ENCODE measurements at places on chromosomes 16 and 17.

DNA sequence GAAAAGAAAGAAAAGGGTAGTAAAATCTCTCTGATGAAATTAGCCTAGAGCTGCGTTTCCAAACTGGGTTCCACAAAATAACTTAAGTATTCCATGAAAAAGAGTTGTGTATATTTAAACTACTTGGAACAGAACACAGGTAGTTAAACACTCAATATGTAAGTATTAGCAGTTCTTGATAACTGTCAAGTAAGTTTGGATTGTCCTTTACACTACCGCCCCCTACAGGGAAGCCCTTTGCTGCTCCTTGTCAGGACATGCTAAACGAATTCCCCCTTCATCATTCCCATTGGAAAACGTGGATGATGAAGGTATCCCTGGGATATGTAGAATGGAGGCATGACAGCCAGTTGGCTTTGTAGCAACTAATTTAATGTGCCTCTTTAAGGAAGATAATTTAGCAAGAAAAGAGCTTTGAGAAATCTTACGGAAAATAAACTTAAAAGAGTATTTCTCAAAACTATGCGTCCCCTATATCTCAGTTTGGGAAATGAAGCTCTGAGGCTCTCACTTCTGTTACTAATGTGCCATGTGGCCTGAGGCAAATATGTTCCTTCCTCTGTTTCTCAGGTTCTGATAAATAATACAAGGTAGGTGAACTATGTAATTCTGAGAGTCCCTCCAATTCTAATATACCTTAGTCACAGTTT is 18.8 kb downstream of the NCBP3 start:
- DNase-seq = no peak

GRCh38 chr17:35176897-35177296 is 17.3 kb downstream of the SLC35G3 start:
- DNase-seq = no peak

- DNase-seq = no peak
Measured at GRCh38 chr17:75065562-75066151, 18.6 kb downstream of the KCTD2 start.

GRCh38 chr17:14123619-14124278 is 54.4 kb downstream of the COX10 start:
- DNase-seq = no peak

- no peak for DNase-seq
Measured at GRCh38 chr17:47744168-47745036, 11.4 kb downstream of the TBX21 start.

GRCh38 chr17:55086635-55087058 is 118.1 kb downstream of the STXBP4 start:
- peak; percentile 68 for DNase-seq

- DNase-seq = no peak
Measured at GRCh38 chr17:13351046-13351445, 250.7 kb downstream of the HS3ST3A1 start.

GRCh38 chr17:10109146-10109545 is 89.3 kb downstream of the GAS7 start:
- no peak for DNase-seq

DNA sequence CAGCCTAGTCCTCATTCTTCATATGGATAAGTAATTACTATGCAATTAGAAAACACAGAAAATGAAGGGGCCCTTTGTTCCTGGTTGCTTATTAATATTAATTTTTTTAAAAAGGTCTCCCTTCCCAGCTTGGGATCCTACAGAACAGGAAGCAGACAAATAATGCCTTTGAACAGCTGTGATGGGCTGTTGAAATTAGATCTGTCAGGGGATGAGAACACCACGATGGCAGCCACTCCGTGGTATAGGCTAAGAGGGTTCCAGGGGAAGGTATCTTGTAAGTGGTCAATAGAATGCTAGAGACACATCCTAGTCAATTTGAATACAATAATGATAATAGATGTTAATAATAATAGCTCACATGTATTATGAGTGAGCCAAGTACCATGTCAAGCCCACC is 83.1 kb downstream of the CCDC182 start:
- no peak for DNase-seq

- DNase-seq = no peak
Measured at GRCh38 chr17:39643271-39643670, 6.3 kb downstream of the STARD3 start.

DNA sequence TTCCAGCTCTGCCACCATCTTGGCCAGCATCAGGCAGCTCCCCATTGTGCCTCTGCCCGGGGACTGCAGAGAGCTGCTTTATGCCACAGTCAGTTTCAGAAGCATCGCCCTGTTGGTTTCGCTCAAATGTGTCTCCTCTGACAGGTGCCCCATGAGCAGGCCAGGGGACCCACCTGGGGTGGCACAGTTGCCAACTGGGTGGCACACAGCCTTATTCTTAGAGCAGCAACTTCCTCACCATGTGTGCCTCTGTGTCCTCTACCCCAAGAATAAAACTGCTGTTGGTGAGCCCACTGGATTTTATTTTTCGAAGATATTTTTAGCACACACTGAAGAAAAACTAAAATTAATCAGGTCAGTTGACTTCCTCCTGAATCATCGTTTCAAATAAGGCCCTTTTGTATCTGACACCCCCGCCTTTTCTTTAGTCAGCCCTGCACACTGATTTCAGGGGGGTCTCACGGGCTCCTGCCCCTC is 44.9 kb upstream of the CACNG5 start:
- no peak for DNase-seq

DNA sequence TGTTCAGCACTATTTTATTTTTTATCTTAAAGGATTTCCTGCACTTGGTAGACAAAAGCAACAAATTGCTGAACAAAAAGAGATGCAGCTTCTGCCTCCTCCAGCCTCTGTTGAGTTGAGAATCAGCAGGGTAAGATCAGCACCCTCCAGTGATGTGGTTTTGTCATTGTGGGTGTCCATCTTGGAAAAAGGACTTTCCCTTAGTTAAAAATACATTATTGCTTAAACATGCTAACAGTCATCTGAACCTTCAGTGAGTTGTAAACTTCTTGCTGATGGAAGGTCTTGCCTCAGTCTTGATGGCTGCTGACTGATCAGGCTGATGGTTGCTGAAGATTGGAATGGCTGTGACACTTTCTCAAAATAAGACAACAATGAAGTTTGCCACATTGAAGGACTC is 101.2 kb downstream of the PHKB start:
- no peak for DNase-seq

GRCh38 chr16:73464834-73465233 is 416.9 kb upstream of the ZFHX3 start:
- DNase-seq = no peak

DNA sequence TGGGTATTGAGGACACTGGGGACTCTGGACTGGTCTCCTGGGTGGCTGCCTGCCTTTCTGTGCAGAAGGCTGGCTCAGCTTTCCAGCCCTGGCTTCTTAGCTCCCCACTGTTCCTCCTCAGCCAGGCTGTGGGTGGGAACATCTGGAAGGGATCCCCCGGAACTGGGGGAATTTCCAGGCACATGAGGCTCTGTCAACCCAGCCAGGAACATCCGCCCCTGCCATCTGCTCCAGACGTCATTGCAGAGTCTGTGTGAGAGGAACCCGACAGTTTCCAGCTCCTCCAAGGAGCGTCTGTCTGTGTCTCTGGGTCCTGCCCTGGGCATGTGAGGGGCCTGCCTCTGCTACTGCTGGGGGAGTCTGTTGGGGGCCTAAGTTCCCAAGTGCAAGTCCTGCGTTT is 36.2 kb upstream of the CRHR1 start:
- DNase-seq = no peak

DNA sequence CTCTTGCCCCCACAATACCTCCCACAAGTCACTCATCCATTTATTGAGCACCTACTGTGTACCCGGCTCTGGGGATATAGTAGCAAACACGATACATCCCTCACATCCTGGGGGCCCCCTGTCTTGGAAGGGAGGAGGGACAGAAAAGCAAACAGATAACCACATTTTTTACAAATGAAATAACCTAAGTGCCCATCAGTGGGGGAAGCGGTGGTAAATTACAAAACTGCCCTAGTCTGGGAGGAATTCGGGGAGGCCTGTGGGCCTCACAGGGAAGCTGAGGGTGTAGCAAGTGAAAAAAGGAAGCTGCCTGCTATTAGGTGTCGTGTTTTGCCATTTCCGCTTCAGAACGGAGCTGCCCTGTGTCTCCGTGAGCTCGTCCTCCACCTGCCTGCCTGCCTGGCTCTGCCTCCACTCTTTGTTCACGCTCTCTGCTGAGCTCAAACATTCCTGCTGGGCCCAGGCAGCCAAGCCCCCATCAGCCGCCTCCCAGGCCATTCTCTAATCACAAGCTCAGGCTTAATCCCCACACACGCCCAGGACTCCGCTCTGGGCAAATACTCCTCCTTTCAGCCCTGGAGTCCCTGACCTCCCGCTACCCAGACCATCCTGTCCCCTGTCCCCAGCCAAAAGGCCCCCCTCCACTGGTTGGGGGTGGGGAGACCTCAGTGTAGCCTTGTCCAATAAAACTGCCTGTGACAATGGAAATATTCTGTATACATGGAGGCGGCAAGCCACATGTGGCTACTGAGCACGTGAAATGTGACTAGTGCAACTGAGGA is 10.2 kb upstream of the SEC14L5 start:
- peak; percentile 86 for DNase-seq

DNA sequence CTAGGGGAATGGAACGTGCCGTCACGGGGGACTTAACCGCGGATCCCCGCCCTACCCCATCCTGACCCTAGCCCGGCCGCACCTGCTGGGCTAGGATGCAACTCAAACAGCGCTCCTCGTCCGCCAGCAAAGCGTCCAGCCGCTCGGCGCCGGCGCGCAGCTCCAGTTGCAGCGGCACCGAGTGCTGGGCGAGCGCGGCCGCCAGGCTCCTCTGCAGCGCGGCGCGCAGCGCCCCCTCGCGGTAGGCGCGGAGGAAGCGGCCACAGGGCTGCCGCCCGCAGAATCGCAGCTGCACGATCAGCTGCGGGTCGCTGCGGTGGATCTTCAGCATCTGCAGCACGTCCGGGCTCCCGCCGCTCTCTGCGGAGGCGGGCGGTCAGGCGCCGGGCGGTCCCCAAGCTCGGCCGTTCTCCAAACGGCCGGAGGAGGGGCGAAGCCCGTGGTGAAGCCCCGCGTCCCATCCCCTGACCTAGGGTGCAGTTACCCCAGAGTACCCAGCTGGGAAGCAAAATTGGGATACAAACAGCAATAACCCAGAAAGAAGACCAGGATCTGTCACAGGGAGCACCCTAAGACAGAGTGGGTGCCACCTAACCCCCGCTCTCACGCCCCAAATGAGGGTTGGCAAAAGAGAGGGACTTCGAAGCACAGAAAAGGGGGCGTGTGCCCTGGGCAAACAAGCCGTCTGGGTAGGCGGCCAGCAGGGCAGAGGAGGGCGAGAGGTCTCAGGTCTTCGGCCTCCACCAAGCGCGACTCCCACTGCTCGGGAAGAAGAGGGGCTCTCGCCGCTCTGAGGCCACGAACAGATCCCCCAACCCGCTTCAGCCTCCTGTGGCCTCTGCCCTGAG is 4.2 kb downstream of the TRADD start:
- peak; percentile 59 for DNase-seq

- no peak for DNase-seq
Measured at GRCh38 chr17:45092911-45093430, 31.9 kb downstream of the NMT1 start.

DNA sequence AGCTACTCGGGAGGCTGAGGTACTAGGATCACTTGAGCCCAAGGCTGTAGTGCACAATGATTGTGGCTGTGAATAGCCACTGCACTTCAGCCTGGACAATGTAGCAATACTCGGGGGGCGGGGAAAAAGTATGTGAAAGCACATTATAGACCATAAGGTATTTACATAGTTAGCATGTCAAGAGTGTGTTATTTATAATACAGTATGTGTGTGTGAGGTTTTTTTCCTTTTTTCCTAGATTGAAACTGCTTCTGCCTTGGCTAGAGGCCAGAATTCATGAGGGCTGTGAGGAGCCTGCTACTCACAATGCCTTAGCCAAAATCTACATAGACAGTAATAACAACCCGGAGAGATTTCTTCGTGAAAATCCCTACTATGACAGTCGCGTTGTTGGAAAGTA is 30.5 kb downstream of the PTRH2 start:
- no peak for DNase-seq

DNA sequence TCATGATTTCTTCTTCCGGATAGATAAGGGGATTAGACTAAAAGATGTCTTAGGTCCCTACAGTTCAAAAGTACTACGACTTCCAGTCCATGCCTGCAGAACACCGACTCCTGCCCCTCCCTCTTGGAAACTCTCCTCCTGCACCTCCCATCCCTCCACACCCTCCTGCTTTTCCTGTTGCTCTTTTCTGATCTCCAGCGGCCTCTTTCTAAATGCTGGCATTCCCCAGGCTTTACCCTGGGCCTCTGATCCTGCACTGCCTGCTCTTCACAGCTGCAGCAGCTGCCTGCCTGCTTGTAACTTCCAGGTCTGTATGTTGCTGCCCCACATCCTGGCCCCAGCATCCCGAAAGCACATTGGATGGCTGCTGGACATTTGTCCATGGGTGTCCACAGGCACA is 154.2 kb downstream of the KCNJ12 start:
- DNase-seq = no peak

DNA sequence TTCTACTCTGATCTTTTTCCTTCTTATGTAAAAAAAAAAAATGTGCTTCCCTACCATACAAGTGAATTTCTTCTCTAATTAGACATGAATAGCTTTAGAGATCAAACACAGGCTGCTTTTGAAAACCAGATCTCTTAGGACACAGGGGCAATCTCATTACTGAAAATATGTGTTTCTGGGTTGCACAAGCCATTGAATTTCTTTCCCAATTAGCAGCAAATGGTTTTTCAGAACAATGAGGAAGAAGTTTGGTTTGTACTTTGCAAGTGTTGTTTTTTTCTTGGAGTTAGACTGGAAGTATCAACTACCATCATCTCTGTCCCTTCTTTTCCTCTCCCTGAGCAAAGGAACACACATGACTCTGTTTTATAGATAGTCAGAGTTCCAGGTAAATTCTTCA is 5.6 kb upstream of the ANKS4B start:
- DNase-seq = peak; percentile 17

GRCh38 chr17:7475764-7476422 is 3.5 kb downstream of the ZBTB4 start:
- no peak for DNase-seq

- DNase-seq = peak; percentile 94
Measured at GRCh38 chr16:55437625-55438024, 41.4 kb upstream of the MMP2 start.

DNA sequence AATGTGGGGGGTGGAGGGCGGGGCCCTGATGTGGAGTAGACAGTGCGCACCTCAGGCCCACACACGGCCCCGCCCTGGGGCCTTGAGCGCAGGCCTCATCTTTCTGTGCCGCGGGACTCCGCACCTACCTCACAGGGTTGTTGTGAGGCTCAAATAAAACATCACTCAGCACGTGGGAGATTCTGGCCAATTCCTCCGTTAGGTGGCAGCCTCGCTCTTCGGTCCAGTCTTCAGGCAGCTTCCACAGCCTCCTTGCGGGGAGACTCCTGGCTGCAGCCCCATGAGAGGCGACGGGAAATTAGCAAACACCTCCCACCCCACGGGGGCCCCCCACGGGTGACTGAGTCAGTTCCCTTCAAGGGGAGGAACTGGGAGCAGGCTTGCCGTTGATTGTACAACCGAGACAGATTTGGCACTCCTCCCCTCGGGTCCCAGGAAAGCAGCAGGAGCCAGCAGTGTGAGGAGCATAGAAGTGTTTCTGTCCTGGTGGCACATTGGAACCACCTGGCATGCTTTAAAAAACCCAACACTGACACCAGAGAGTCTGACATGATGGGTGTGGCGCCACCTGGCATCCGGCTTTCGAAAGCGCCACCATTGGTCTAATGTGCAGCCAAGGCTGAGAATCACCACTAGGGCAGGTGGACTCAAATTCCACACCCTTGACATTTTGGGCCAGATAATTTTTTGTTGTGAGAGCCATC is 7.6 kb downstream of the MRM1 start:
- DNase-seq = peak; percentile 38

GRCh38 chr16:66925322-66925840 is at the start of gene RRAD:
Gene RRAD, minus strand, starts transcription at chr16:66925535. Its CDS starts 356 bp downstream, at chr16:66925179.
- no peak for DNase-seq

GRCh38 chr16:68232335-68232734 is 3.6 kb downstream of the ESRP2 start:
- no peak for DNase-seq

All from AML-193 (cell line).